ENCODE measurements at places on chromosomes 11 and 22.

DNA sequence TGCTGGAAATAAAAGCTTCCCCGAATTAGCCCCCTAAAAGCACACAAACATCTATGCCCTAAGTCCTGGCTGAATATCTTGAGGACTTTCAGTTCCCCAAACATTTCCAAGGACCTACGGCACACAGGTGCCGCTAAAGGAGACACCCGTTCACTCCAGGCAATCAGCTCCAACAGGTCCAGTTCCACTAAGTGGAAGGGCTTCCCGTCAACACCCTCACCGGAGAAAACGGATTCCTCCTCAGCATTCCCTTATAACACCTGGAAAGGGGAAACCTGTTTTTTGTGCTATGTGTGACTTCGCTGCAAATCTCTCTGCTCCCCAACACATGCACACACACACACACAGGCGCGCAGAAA lies 3.9 kb downstream of the TENM4 start:
- DNase-seq, result no peak

GRCh38 chr22:28822930-28823551 lies 22.7 kb upstream of the XBP1 start:
- no peak for DNase-seq

GRCh38 chr11:76379807-76380158 lies 1.1 kb downstream of the THAP12 start:
- DNase-seq, result no peak

DNA sequence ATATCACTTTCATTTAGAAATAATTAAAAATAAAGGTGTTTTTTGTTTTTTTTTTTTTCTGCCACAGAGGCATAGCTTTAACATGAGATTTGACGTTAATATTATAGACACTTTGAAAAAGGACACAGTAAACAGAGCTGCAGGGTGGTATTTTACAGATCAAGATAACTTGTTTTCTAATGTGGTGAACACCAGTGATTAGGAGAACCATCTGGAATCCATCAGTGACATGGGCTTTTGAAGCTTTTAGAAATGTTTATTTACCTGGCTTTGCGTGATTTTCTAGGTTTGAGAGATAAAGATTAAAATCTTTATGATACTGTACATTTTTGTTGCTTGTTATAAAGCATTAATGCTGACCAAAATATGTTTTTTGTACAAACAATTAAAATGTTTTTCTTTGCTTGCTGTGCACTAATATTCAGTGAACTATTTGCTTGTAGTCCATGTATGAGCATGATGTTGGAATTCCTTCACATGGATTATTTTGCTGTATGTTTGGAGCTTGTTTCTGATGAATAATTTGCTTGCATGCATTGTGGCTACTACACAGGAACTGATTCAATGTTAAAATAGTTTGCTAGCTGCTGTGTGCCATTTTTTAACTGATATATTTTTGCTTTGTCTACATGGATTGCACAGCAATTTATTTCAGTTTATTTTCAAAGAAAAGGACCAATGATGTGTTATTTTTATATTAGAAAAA lies 352.1 kb upstream of the NARS2 start:
- DNase-seq, result no peak

GRCh38 chr11:60428517-60428916 lies 855 bp upstream of the MS4A5 start:
- no peak for DNase-seq

- DNase-seq, result no peak
Observed at GRCh38 chr11:116166573-116167465, 606.0 kb downstream of the BUD13 start.

DNA sequence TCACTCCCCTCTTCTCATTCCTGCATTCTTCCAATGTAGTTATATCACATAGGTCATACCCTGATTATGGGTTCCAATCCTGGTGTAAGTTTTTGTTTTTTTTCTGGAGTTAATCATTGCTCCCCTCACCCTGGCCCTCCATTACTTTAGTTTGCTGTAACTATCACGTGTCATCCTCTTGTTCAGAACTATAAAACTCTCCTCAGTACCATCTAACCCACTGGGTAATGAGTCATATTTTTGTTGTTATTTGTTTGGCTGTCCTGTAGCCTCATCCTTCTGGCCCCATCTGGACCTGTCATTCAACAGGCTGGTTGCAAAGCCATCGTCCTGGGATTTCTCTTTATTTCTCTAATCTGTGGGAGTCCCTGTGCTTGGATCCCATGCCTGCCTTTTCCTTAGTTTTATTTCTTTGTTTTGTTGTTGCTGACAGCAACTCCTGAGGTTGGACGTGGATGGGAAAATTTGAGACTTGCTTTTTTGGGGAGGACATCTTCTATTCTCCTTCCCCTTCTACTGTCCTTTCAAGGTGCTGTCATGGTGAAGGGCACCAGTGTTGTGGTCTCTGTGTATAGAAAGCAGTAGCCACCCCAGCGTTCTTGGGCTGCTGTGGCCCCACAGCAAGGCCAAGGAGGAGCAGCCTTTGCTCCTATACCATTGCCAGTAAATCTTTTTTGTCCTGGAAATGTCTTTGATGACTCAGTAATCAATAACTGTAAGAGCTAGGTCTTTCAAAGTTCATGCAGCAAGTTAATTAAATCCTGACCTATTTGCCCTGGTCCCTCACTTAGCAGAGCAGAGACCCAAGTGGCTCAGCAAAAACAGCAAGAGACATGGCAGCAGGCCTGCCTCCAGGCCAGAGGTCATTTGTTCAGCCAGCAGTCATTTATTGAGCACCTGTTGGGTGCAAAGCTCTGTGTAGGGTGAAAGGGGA lies 82.5 kb downstream of the C22orf31 start:
- DNase-seq, result no peak

DNA sequence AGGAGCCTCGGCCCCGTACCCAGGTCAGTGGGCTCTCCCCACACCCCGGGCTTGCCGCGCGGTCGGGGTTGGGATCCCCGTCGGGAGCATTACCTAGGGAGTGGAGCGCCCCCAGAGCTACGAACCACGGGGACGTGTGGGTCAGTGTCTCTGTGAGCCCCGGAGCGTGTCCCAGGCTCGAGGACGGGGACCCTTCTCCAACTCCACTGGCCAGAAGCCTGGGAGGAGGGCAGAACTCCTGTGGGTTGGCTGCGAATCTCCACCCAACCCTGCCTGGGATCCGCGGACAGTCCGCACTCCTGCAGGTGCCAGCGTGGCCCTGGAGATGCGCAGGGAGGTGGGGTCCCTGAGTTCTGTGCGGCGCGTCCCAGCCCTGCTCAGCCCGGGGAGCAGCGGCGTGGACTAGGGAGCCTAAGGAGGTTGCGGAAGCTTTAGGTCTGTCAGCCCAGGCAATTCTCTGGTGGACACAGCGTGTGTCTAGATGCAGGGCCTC lies 346 bp downstream of the PPFIBP2 start:
- no peak for DNase-seq

GRCh38 chr22:43821606-43822425 lies 9.7 kb upstream of the EFCAB6 start:
- DNase-seq, result no peak

All from stimulated activated CD8-positive, alpha-beta memory T cell treated with anti-CD3 and anti-CD28 coated beads, Interleukin-7, amount 100 ng/mL, for 24 hours (primary cell).